Calu3 (cell line): ENCODE measurements at places on chromosomes 13 and 19.
A peak's percentile ranks its signal among the peaks of the same experiment; 100 is the strongest.

DNA sequence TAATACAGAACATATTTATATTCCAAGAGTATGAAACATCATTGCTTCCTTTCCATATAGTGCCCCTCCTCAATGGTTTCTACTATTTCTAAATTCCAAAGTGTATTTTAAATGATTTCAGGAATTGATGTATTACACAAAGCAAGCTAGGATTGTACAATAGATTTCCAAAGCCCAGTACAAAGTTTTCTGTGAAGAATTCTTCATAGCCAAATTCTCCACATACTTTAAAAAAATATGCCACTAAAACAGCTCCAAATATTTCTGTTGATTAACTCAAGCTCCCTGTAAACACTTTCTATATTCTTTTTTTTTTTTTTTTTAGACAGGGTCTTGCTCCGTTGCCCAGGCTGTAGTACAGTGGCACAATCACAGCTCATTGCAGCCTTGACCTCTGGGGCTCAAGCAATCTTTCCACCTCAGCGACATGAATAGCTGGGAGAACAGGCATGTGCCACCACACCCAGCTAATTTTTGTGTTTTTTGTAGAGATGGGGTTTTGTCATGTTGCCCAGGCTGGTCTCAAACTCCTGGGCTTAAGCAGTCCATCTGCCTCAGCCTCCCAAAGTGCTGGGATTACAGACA, 50.6 kb downstream of the ELF1 start:
- DNase-seq: no peak

- DNase-seq: no peak
These were observed 10.0 kb downstream of the KCNC3 start for GRCh38 chr19:50319156-50319555.

GRCh38 chr19:44930088-44930487, 11.9 kb upstream of the APOC4 start:
- DNase-seq: no peak

DNA sequence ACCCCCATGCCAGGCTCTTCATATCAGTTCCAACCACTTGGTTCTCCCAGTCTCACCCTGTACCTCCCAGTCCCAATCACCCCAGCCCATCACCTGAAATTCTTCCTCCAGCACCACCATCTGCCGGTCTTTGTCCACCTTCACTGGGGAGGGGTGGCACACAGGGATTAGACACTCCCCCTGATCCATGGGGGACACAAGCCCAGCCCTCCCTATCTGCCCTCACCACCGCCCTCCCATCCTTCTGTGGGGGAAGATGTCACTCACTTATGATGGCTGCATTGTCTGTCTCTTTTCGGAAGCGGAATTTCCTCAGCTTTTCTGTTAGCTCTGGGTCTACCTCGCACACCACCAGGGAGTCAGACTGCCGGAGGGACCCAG, 685 bp downstream of the GMFG start:
- DNase-seq: no peak

DNA sequence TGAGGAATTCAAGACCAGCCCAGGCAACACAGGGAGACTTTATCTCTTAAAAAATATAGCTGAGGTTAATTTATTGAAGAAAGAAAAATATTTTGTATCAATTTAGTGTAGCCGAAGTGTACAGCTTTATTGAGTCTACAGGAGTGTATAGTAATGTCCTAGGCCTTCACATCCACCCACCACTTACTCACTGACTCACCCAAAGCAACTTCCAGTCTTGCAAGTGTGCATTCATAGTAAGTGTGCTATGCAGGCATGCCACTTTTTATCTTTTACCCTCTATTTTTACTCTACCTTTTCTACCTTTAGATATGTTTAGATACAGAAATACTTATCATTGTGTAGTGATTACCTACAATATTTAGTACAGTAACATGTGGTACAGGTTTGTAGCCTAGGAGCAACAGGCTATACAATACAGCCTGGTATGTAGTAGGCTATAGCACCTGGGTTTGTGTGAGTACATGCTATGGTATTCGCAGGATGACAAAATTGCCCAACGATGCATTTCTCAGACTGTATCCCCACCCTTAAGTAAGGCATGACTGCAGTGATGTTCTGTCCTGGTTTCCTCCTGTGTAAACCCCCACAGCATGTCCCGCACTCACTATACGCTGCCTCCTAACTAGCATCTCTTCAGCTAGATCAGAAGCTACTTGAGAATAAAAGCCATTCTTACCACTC, 15.3 kb upstream of the ATP12A start:
- DNase-seq: no peak

GRCh38 chr13:31468114-31468902, 268.5 kb downstream of the B3GLCT start:
- no peak for DNase-seq

- no peak for DNase-seq
These were observed 74.2 kb downstream of the TRPM4 start for GRCh38 chr19:49231804-49232203.

DNA sequence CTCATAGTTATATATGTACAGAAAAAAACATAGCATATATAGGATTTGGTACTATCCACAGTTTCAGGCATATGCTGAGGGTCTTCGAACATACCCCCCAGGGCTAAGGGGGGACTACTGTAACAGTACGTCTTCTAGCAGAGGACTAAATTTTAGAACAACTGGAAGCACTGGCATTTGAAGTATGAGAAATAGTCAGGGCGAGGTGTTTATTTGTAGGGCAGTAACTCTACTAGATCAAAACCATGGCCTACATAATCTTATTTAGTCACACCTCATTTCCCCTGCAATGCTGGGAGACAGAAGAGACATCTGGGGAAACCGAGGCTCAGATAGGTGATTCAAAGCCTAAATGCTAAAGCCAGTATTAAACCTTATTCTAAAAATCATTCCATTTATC, 245.6 kb downstream of the DCT start:
- no peak for DNase-seq

- DNase-seq: no peak
These were observed 6.5 kb downstream of the FLT3 start for GRCh38 chr13:28093881-28094280.

DNA sequence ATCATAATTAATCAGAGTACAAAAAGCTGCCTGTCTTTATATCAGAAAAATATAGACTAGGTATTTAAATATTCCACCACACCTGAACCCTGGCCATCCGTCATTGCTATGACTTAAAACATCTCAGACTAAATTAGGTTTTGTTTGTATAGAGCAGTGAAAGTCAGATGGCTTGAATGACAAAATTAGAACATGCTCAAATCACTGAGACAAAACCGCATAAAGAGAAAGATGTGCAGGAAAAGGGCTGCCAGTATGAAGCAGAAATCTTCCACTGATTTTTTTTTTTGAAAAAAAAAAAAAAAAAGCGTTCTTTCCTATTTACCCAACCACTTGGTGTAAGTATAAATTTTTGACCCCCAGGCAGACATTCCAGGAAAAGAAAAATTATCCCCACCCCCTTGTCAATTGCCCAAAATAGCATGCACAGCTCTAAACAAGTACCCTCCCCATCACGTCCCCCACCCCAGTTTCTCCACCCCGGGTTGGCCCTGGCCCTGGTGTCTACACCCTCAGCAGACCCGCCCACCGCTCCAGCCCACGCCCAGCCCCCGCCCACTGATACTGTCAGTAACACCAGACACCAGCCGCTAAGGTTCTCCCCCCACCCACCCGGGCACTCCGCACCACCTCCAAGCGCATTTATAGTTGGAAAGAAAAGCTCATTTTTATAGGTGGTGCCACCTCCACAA, 118.6 kb downstream of the URI1 start:
- DNase-seq: no peak

- no peak for DNase-seq
These were observed 72.5 kb upstream of the MTIF3 start for GRCh38 chr13:27522847-27523246.

GRCh38 chr13:102571075-102571474, 25.7 kb upstream of the TPP2 start:
- no peak for DNase-seq

DNA sequence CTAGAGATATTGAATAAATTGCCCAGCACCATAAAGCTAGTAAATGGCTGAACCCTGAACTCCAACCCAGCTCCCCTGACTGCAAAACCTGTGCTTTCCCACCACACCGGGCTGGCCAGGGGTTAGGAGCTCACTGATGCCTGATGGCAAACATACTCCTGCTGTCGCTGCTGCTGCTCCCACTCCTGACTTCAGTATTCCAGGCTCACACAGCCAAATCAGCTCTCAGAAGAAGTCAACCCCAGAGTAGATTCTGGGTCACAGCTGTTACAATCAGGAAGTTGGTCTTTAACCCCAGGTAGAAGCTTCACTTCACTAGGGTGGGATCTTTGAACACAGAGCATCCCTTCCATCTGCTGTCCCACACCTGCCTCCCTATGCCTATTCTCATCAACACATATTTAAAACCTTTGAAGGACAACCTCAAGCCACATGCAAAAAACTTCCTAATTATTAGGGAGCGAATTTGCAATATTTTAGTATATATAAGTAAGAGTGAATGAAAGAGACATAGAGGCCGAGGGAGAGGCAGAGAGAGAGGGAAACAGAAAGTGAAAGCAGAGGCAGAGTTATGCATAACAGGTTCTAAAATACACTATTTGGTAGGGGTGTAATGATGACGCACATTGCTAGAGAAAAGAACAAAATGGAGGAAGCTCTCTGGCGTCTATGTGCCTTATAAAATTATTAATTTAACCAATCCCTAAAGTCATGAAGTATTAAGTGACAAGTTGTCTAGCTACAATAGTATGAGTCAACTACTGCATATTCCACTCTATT, 99.4 kb upstream of the SERP2 start:
- peak; percentile 2 for DNase-seq
